ENCODE measurements at places on chromosomes 6 and 20. TPM values are rescaled to one million over a fixed set of nuclear protein-coding genes. Genes with fewer than 3 reads are reported as not detected.
A peak's percentile ranks its signal among the peaks of the same experiment; 100 is the strongest.

PTGIS gene
- 1.6 TPM for total RNA-seq

RBM39 gene
- total RNA-seq, result 331 TPM

C20orf141 gene
- not detected for total RNA-seq

- H3K4me3 ChIP-seq, result no peak overlapping the region
- peaks cover 13% of the 10 kb centered on the region for H3K27me3 ChIP-seq
- H3K27ac ChIP-seq, result no peak overlapping the region
These were observed 1.3 kb downstream of the BPIFB1 start for GRCh38 chr20:33284284-33284683.

DNA sequence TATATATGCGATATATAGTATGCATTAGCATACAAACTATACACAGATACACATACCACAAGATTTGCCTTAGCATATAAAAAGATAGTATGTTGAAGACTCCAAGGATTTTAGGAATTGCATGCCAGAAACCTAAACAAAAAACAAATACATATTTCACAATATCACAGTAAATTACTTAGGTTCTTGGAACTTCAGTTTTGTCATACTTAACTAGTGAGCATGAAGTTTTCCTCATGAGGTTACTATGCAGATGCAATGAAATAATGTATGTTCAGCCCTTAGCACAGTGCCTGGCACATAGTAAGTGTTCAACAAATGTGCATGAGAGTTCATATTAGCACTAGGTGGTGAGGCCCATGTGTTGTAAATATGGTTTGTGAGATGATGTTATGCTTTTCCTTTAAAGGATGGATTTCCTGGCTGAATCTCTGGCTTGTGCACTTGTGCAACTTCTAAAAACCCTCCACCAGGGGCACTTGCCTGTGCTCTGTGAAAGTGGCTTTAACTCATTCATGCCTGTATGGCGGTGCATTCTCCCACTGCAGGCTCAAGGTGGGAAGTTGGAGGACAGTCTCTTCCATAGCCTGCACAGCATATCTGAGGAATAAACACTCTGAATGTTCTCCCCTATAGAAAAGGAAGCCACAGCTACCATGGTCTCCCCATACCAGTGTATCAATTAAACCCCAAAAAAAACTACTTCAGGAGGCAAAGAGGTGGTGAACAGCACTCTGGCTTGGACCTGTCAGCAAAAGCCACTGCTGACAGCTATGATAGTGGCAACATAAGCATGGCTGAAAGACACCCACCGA, 624.1 kb upstream of the CDH4 start:
- no peak overlapping the region for H3K4me3 ChIP-seq
- H3K27me3 ChIP-seq, result no peaks in the 10 kb centered on the region
- DNase-seq, result no peak
- H3K4me1 ChIP-seq, result no peaks in the 10 kb centered on the region
- H3K27ac ChIP-seq, result no peak overlapping the region
- H3K36me3 ChIP-seq, result no peaks in the 10 kb centered on the region

DNA sequence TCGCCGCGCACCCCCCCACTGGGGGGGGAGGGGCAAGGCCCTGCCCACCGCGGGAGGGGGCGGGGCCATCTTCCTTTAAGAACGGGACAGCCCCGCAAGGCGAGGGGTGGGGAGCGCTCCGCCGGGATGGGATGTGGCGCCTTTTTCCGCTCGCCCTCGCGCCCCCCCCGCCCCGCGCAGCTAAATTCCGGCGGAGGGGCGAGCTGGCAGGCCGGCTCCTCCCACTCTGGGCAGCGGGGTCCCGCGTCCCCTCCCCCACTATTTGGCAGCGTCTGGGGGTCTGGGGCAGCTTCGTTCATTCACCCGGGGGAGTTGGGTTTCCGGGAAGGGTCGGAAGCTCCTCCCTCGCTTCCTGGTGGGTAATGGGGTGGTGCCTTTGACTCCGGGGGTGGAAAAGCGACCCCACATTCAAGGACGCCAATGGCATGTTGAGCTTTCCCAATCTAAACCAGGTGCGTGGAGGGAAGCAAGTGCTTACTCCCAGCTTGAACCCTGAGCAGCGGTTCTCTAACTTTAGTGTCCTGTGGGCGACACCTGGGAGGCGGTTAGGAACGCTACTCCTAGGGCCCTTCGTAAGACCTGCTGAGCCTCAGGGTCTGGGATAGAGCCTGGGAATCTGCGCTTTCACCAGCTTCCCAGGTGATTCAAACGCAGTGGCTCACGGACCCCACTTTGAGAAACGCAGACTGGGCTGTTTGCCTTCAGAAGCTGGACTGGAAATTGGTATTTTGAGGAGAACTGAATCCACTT, 927 bp downstream of the ASXL1 start:
- H3K27me3 ChIP-seq, result no peaks in the 10 kb centered on the region
- H3K4me3 ChIP-seq, result peak overlapping the region; percentile 90
- peak; percentile 81 for DNase-seq
- peak overlapping the region; percentile 90 for H3K27ac ChIP-seq
- peaks cover 24% of the 10 kb centered on the region for H3K36me3 ChIP-seq

DNA sequence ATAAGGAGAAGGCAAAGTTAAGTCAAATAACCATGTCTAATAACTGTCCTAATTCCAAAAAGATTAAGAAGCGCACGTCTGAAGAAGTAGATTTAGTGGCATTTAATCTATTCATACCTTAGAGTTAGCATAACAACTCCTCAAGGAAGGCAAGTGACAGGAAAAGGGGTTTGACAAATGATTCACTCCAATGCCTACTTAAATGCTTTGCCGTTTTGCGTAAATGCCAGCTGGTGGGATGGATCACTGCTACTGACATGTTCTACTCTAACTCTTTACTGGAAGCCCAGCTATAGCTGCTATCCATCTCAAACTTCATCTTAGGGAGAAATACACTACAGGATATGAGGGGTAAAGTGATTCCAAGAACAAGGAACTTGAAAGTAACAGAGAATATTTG, 347.3 kb upstream of the RUNX2 start:
- no peaks in the 10 kb centered on the region for H3K27me3 ChIP-seq
- no peaks in the 10 kb centered on the region for H3K36me3 ChIP-seq
- H3K4me1 ChIP-seq, result peaks cover 12% of the 10 kb centered on the region
- no peak for DNase-seq
- H3K4me3 ChIP-seq, result no peak overlapping the region

GRCh38 chr6:56536536-56536935, 106.2 kb downstream of the DST start:
- no peaks in the 10 kb centered on the region for H3K27me3 ChIP-seq
- no peak for DNase-seq
- H3K4me1 ChIP-seq, result no peaks in the 10 kb centered on the region
- no peaks in the 10 kb centered on the region for H3K36me3 ChIP-seq
- no peak overlapping the region for H3K4me3 ChIP-seq

GRCh38 chr6:8054276-8054675, 9.9 kb downstream of the BLOC1S5 start:
- no peaks in the 10 kb centered on the region for H3K4me1 ChIP-seq
- H3K36me3 ChIP-seq, result peaks cover 19% of the 10 kb centered on the region
- no peak overlapping the region for H3K4me3 ChIP-seq
- no peak for DNase-seq
- no peaks in the 10 kb centered on the region for H3K27me3 ChIP-seq

GRCh38 chr20:51563486-51564332, 21.2 kb upstream of the NFATC2 start:
- H3K27me3 ChIP-seq, result peaks cover 80% of the 10 kb centered on the region
- DNase-seq, result no peak
- H3K4me1 ChIP-seq, result peaks cover 21% of the 10 kb centered on the region
- H3K36me3 ChIP-seq, result peaks cover 2% of the 10 kb centered on the region
- no peak overlapping the region for H3K27ac ChIP-seq
- H3K4me3 ChIP-seq, result no peak overlapping the region

DNA sequence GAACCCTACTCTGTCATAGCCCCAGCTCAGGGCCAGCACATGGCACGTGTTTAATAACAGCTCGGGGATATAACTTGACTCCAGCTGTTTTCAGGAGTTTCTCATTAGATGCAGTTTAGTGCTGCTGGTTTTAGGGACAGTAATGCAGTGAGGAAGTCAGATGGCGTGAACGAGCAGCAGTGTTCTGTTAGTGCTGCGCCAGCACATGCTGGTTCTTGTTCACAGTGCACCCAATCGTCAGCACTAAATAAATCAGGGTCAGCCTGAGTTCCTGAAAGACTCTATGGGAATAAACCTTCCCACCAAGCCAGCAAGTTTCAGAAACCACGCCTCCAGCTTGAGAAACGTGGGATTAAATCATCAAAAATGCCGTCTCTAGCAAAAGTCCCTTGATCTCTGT, 235.9 kb upstream of the SUPT3H start:
- H3K36me3 ChIP-seq, result peaks cover 7% of the 10 kb centered on the region
- H3K27me3 ChIP-seq, result no peaks in the 10 kb centered on the region
- no peak overlapping the region for H3K4me3 ChIP-seq
- peaks cover 14% of the 10 kb centered on the region for H3K4me1 ChIP-seq
- no peak overlapping the region for H3K27ac ChIP-seq

DNA sequence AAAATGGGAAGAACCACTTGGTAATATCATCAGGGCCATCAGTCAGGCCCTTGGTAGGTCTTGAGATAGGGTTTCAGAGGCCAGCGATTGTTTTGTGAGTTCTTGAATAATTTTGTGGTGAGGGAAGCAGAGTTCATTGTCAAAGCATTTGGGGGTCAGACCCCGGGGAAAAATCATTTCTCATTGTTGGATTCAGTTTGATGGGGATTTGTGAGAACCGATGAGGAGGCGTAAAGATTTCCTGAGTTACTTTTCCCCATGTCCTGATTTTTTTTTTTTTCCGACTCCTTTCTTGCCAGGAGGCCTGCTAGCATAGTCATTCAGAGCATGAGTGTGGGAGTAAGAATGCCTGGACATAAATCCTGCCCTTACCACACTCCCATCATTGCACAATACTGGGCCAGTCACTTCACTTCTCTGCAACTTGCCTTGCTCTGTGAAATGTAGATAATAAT, 60.3 kb downstream of the TSHZ2 start:
- no peaks in the 10 kb centered on the region for H3K36me3 ChIP-seq
- no peak overlapping the region for H3K4me3 ChIP-seq
- H3K4me1 ChIP-seq, result peaks cover 31% of the 10 kb centered on the region
- DNase-seq, result no peak

- no peak for DNase-seq
- no peak overlapping the region for H3K27ac ChIP-seq
- H3K4me1 ChIP-seq, result peaks cover 22% of the 10 kb centered on the region
- no peaks in the 10 kb centered on the region for H3K36me3 ChIP-seq
- H3K4me3 ChIP-seq, result no peak overlapping the region
These were observed 16.4 kb downstream of the SYNJ2 start for GRCh38 chr6:157997893-157998608.

DNA sequence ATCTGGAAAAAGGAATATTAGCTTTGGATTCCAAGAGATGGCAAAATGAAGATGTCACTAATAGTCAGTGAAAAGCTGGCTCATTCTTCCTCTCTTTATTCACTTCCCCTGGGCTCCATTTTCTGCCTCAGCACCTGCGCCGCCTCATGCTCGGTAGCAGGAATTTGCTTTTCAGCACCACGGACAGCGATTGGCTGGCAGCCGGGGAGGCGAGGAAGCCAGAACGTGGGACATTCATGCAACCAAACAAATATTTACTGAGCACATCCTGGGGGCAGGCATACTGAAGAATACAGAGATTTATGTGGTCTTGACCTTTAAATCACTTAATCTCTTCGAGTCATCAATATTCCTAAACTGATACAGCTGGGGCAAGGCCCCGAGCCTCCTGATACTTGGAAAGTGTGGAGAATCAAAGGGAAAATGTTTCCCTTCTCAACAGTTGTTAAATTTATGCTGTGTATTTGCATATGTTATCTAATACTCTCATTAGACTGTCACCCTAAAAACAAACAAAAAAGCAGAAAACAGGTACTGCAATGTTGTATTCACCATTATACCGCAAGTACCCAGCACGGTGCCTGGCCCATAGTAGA, 12.1 kb upstream of the PDYN start:
- H3K4me1 ChIP-seq, result no peaks in the 10 kb centered on the region
- DNase-seq, result peak; percentile 69
- no peaks in the 10 kb centered on the region for H3K36me3 ChIP-seq
- no peak overlapping the region for H3K4me3 ChIP-seq
- no peak overlapping the region for H3K27ac ChIP-seq
- H3K27me3 ChIP-seq, result peaks cover 10% of the 10 kb centered on the region

- no peaks in the 10 kb centered on the region for H3K4me1 ChIP-seq
- H3K27ac ChIP-seq, result no peak overlapping the region
- no peak for DNase-seq
- no peaks in the 10 kb centered on the region for H3K36me3 ChIP-seq
- no peaks in the 10 kb centered on the region for H3K27me3 ChIP-seq
These were observed 210.4 kb downstream of the TAF4 start for GRCh38 chr20:61855286-61855685.

DNA sequence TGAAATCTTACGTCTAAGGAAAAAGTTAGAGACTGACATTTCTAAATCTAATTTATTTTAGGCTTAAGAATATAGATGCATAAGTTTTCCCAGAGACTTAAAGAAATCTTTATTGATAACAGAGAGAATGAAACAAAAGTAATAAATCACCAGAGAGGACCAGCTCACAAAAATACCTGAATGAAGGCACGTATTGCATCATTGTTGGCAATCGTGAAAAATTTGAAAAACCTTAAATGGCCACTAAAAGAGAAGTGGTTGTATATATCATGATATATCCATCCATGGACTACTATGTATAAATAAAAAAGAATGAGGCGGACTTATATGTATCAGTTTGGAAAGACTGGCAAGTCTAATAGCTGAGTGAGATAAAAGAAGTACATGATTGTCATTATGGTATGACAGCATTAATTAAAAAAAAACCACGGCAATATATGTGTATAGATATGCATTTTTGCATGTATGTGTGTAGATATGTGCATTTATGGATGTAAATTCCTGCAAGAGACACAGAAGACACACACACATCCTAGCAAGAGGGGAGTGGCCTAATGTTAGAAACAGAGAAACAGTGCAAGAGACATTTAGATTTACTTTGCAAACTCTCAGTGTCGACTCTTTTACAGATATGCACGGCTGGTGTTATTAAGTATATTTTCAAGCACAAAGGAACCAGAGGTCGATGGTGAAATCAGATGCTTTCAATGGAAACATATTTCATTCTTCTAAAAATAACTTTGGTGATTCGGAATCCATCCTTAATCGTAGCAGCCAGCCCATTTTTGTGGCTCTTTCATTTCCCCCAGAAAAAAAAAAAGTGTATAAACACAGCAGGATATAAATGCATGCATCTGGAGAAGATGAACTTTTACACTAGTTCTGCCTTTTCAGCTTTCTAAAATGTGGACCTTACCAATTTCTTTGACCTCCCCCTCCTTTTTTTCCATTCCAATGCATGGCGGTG, 156.1 kb upstream of the SALL4 start:
- no peak overlapping the region for H3K4me3 ChIP-seq
- H3K27me3 ChIP-seq, result peaks cover 21% of the 10 kb centered on the region
- no peak overlapping the region for H3K27ac ChIP-seq

DNA sequence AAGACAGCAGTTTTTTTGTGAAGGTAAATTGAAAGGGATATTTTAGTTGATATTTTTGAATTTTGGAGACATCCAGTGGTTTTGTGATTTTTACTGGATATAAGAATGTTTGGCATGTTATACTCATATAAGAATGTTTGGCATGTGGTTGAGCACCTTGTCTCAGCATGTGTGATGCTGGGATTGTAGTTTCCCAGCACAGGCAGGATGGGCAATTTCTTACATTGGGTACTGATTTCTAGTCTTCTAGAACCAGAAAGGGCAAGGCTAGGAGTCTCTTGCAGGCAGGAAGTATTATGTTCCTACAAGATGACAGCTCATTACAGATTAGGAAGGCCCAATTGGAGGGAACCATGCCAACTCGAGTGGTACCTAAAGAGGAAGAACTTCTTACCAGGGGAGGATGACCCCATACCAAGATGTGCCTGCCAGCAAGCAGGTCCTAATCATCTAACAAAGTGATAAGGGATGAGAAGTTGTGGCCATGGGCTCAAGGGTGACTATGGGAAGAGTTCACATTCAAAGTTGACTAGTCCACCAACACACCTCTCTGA, 377.8 kb downstream of the UTRN start:
- peaks cover 13% of the 10 kb centered on the region for H3K36me3 ChIP-seq
- no peak overlapping the region for H3K4me3 ChIP-seq
- no peak overlapping the region for H3K27ac ChIP-seq
- H3K27me3 ChIP-seq, result no peaks in the 10 kb centered on the region
- DNase-seq, result no peak

Measured in activated CD4-positive, alpha-beta memory T cell treated with anti-CD3 and anti-CD28 coated beads, Interleukin-2, amount 10 ng/mL, durations not matched to agents 7 days and 5 days (primary cell).